CD4-positive, alpha-beta T cell treated with Interferon alpha-2 for 1 hour (primary cell): ENCODE measurements at places on chromosomes 1 and 21.

- DNase-seq = no peak
These were observed 41.3 kb downstream of the COQ8A start for GRCh38 chr1:226981386-226981817.

- no peak for DNase-seq
These were observed 547.2 kb upstream of the NCAM2 start for GRCh38 chr21:20451046-20451445.

DNA sequence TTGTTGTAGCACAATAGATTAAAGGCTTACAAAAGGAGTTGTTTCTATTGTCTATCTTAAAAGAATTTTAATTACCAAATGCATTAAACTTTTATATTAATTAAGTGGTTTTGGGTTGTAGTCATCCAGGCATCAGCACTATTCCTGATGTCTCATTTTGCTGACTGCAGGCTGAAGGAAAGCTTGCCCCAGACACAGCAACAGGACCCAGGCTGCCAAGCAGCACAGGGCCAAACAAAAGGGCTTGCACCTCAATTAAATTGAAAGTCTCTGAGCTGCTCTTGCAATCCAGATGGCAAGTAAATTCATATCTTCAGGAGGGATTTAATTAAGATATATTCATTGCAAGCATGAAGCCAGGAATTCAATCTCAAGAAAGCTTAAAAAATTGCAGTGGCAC is 80.7 kb upstream of the CHODL start:
- DNase-seq = no peak

DNA sequence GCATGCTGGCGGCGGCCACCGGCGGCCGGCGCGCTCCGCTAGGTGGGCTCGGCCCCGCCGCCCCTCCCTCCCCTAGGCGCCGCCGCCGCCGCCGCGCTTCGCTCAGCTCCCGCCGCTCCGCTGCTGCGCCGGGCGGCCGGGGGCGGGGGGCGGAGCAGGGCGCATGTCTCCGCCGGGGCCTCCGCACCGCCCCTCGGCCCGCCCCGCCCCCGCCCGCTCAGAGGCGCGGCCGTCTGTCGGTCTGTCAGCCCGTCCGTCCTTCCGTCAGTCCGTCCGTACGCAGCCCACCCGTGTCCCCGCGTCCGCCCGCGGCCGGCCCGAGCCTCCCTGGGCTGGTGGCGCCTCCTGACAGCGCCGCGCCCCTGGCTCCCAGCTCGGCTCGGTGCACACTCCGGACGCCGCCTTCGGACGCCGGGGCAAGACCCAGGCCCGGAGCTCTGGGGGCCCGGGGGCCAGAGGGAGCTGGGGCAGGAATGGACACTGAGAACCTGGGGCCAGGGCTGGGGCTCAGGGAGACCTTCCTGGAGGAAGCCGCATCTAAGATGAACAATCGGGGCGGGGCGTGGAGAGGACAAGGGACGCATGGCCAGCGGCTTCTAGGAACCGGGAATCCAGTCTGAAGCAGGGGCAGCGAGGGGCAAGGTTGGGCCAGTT is at the start of gene GPR153:
Gene GPR153, minus strand, starts transcription at position 138 of the 654 bp plus-strand sequence. CDS start 6,193 bp downstream, outside the sequence.
- peak; percentile 49 for DNase-seq

GRCh38 chr1:82462366-82462765 is 661.6 kb downstream of the ADGRL2 start:
- no peak for DNase-seq

DNA sequence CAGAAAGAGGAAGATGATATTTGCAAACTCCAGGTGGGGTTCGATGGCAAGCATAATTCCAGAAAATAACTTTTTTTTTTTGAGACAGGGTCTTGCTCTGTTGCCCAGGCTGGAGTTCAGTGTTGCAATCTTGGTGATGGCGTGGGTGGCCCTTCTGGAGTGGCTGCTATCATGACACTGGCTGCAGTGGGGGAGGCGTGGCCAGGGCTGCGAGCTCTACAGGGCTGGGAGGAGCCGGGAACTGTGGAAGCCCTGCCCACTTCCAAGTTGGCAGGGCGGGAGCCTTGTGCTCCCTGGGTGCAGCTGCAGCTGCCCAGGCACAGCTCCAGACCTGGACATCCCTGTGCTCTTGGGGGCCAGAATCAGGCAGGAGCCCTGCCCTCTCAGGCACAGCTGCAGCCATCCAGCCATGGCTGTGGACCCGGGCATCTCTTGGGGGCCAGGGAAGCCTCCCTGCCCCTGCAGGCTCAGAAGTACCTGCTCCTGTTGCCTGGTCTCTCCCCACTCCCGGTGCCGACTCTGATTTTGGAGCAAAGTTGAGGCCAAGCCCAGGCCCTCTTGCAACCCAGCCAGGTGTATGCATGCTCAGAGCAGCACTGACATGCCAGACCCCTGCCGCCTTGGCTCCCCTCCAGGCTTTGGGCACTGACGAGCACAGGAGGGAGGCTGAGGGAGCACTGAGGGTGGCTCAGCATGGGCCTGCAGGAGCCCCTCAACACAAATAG is 7.2 kb upstream of the BCL10 start:
- DNase-seq = no peak

DNA sequence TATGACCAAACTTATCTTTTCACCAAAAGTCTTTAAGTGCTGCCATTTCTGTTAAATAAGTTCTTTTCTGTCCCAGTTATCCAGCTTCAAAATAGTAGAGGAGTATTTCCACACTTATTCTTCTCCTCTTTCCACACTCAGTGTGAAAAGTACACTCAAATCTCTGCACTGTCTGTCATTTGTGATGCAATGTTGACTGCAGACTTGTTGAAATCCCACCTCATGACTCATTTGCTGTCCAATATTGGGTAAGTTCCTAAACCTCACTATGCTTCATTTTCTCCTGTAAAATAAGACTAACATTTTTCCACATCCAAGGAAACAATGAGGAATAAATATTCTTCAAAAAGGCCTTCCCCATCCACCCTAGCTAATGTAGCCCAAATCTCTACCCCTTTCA is 17.5 kb downstream of the LRRIQ3 start:
- DNase-seq = no peak

DNA sequence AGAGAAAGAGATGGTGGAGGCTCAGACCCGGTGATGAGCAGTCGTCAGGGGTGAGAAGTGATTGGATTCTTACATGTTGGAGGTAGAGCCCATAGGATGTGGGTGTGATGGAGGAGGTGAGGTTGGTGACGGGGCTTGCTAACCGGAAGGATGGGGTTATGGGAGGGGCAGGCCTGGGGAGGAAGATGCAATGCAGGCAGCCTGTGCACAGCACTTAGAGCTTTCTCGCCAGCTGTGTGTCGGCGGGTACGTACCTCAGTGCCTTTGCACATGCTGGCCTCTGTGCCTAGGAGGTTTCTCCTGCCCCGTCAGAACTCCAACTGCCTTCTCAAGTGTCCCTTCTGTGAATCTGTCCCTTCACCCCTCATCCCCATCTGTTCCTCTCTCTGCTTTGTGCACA is 2.9 kb upstream of the BSND start:
- peak; percentile 25 for DNase-seq

- no peak for DNase-seq
These were observed 6.7 kb upstream of the ABCG1 start for GRCh38 chr21:42212266-42212665.

DNA sequence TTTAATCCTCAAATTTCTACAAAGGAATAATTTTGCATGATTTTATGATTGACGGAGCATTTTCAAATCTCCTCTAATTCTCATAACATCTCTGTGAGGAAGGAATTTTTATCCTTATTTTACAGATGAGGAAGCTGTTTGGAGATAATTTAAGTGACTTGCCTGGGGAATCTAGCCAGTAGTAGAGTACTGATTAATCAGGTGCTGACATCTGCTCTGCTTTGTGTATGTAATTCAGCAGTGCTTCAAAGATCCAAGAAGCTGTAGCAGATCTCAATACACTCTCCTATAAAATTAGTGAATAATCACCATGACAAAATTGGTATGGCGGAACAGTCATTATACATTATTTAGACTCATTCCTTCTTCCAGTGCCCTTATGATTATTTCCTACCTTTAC is 46.0 kb downstream of the DPH5 start:
- no peak for DNase-seq

- DNase-seq = no peak
These were observed 13.4 kb downstream of the L1TD1 start for GRCh38 chr1:62208087-62208486.

- no peak for DNase-seq
These were observed 335.0 kb downstream of the TGFB2 start for GRCh38 chr1:218679988-218680748.

- no peak for DNase-seq
These were observed 1061.4 kb downstream of the MRPL39 start for GRCh38 chr21:24545807-24546361.

- DNase-seq = no peak
These were observed 51.7 kb upstream of the NFASC start for GRCh38 chr1:204818998-204819397.

- no peak for DNase-seq
These were observed 37.0 kb downstream of the VTCN1 start for GRCh38 chr1:117173691-117174090.

DNA sequence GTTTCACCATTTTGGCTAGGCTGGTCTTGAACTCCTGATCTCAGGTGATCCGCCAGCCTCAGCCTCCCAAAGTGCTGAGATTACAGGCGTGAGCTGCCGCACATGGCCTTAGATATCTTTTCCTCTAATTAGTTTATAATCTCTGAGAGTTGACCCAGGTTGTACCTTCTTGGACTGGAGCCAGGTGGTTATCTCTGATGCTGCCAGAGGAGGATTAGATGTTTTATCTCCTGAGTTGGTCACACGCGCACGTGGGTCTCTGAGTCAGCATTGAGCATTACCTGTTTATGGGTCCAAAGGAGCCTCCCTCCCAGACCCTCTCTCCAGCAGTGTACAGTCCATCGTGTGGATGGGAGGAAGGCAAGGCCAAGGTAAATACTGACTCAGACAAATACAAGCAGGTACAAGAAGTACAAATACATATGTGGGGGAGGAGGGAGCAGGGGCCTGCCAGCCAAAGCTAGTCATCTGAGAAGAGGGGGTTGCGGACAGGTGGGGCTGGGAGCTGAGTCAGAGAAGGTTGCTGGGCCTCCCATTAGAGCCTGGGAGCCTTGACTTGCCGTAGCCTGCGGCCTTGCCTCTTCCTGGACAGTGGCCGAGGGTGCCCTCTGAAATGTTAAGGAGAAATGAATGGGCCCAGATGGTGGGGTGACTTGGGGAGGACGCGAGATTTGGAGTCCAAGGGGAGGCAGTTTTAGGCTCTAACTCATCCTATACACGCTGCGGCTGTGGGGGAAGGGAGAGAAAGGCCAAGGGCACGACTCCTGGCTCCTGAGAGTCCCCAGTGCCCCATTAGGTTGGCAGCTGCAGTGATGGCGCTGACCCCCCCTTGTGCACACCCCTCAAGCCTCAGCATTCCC is 13.1 kb downstream of the IL6R start:
- no peak for DNase-seq

DNA sequence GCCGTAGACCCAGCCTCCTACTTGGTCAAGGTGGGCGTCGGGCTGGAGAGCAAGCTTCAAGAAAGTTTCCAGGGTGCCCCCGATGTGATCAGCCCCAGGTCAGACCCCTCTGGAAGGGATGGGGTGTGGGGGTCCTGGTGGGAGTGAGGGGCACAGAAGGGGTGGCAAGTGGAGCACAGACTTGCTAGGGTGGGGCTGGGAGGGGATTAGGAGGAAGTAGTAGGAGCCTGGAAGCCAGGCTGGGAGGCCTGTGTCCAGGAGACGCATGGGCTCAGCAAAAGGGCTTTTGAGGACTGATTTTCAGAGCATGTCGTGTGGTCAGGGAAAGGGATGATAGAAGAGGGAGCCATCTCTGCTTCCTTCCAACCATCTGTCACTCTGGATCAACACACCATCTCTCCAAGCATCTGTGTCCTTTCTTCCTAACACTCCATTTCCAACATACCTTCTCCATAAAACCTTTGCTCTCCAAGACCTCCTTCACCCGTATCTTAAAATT is 8.5 kb downstream of the TRIM46 start:
- DNase-seq = no peak

- no peak for DNase-seq
These were observed 143.2 kb downstream of the PTPRU start for GRCh38 chr1:29379443-29380073.

GRCh38 chr21:46371204-46372013 is 47.5 kb downstream of the PCNT start:
- DNase-seq = no peak

GRCh38 chr1:212506666-212507065 is 73.9 kb downstream of the NENF start:
- DNase-seq = no peak
